ENCODE measurements at places on chromosomes 2 and 18.

- DNase-seq, result no peak
Observed at GRCh38 chr2:43542285-43542933, 53.4 kb downstream of the THADA start.

DNA sequence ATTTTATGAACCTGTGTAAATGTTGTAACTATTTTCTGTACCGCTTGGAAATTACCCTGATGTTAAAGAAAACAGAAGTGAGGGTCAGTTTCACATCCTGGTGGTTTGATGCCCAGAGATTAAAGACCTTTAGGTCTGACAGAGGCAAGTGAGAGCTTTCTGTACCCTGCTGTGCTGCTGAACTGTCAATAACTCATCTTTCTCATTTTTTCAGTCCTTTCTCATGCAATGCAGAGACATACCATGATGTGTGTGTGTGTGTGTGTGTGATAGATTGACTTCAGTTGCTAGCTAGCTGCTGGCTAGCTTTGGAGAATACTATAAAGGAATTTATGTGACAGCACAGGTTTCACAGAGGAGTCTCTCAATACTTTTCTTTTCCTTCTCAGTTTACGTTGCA lies 2025.6 kb upstream of the LRRTM1 start:
- no peak for DNase-seq

GRCh38 chr2:30984148-30984547 lies 154.1 kb downstream of the GALNT14 start:
- no peak for DNase-seq

- no peak for DNase-seq
Observed at GRCh38 chr2:176999301-176999700, 213.3 kb upstream of the HNRNPA3 start.

DNA sequence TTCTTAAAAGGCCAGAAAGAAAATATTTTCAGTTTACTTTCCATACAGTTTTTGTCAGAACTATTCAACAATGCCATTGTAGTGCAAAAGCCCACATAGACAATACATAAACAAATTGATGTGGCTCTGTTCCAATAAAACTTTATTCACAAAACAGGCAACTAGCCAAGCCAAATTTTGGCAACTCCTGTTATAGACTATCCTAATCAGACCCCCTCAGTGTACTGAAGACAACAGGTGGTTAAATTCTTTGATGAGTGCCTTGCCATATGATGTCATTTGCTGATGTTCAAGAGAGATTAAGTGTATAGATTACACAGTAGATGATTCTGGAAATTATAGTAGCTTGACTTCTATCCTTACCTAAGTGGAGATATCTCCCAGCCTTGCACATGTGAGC lies 83.4 kb downstream of the FANCL start:
- DNase-seq, result no peak

GRCh38 chr2:9222893-9223287 lies 16.3 kb downstream of the ASAP2 start:
- DNase-seq, result no peak

DNA sequence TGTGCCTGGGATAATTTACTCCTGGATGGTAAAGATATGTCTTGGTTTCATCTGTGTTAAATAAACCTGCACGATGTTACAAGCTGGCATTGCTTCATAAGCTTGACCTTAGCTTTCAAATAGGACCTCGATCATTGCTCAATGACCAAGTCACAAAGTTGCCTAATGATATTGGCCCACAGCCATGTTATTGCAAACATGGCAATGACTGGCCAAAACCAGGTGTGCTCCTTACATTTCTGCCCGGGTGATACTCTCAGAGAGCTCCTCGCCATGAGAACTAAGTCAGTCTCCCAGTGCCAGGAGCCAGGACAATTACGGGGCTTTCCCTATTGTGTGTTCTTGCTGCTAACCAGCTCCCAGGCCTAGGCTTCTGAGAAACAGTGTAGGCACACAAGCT lies 72.5 kb upstream of the CYP1B1 start:
- no peak for DNase-seq

GRCh38 chr2:58923869-58924268 lies 682.7 kb upstream of the FANCL start:
- no peak for DNase-seq

DNA sequence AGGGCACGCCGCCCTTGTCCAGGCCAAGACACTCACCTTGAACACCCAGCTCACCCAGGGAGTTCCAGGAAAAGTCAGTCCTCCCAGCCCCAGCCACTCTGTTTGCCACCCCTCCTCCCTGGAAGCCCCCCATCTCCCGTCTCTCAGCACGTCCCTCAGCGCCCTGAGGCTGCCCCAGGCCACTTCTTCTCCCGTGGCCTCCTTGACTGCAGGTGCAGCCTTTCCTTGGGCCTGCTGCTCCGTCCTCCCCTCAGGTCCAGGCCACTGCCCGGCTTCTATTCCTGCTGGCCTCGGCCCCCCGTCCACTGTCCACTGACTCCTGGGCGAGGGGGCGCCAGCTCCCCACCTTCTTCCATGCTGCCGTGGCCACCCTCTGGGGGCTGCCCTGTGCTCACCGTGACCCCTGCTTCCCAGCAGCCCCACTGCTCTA lies 239.1 kb downstream of the HDAC4 start:
- DNase-seq, result no peak

GRCh38 chr2:36068086-36068485 lies 287.5 kb upstream of the CRIM1 start:
- no peak for DNase-seq

- DNase-seq, result no peak
Observed at GRCh38 chr18:62875323-62875722, 160.0 kb downstream of the PHLPP1 start.

GRCh38 chr2:134671513-134671912 lies 47.3 kb downstream of the TMEM163 start:
- no peak for DNase-seq

DNA sequence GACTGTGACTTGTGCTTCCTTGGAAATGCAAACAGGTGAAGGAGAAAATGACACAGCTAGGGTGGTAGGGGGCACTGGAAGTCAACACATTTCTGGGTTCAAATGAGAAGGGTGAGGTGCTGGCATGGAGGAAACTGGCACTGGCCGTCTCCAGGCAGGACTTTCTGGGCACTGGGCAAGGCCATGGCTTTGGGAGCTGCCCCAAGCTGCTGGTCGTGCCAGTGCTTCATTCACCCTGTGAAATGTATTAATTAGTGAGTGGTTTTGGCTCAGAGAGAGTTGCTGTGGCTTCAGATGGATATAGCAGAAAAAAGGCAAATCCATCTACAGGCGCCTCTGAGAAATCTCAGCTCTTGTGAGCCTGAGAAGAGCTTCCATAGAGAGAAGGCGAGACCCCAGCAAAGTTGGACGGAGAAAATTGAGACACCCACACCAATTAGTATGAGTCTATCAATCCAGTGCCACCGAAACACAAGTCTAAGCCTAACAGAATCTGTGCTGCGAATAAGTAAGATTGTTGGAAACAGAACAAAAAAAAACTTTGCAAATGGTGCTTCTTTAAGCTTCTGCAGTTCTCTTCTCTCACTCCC lies 202.1 kb upstream of the TNP1 start:
- no peak for DNase-seq

DNA sequence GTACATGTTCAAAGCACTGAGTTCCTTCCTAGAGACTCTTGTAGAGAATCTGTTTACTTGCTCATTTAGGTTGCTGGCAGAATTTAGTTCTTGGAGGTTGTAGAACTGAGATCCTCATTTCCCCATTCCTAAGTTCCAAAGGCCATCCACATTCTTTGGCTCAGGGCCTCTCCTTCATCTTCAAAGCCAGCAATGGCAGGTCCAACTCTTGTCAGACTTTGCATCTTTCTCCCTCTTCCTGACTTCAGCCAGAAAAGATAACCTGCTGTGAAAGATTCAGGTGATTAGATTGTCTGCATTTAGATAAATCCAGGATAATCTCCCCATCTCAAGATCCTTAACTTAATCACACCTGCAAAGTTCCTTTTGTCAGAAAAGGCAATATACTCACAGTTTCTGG lies 51.1 kb downstream of the SOCS6 start:
- DNase-seq, result no peak

- no peak for DNase-seq
Observed at GRCh38 chr2:162520959-162521358, 177.0 kb downstream of the GCA start.

GRCh38 chr2:235711527-235711926 lies 217.7 kb downstream of the AGAP1 start:
- DNase-seq, result no peak

GRCh38 chr18:22285361-22286140 lies 116.2 kb downstream of the GATA6 start:
- DNase-seq, result no peak

GRCh38 chr2:30769891-30770462 lies 37.3 kb downstream of the CAPN13 start:
- no peak for DNase-seq

GRCh38 chr2:188068093-188068492 lies 223.6 kb upstream of the GULP1 start:
- no peak for DNase-seq

GRCh38 chr18:70671889-70672565 lies 383.2 kb downstream of the SOCS6 start:
- no peak for DNase-seq

DNA sequence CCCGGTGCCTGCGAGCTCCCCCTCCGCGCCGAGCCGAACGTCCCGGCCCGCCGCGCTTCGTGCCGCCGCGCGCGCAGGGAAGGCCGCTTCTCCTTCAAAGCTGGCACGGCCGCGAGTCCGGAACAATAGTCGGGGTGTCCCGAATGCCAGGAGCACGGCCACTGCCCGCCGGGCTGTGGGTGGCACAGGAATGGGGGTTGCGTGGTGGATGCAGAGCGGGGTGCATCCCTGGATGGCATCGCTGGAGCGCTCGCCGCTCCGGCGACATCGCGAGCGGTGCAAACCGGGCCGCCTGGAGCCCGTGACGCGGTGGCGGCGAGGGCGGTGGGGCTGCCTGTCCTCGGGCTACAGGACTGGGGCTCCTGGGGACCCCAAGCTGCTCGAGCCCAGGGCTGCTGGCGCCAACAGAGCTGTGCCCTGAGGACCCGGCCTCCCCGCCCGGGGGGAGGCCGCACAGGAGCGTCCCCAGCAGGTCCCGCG lies 1.1 kb upstream of the SATB2 start:
- DNase-seq, result no peak

- DNase-seq, result no peak
Observed at GRCh38 chr2:221975151-221975550, 323.6 kb downstream of the PAX3 start.

DNA sequence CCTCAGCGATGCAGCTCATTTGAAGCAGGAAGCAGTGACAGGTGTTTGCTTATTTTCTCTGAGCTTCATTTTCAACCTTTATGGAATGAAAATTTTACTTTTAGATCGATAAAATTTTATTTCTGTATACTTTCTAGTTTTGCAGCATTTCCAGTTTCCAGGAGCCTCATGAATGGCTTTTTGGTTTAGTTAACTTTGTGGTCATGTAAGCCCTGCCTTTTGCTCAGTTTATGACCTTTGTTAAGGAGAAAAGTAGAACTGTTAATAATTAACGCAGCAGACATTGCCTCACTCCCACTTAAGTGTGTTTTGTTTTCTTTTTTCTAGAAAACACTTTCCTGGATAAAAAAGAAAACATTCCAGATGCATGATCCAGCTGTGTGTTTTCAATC lies 4.4 kb upstream of the FARP2 start:
- DNase-seq, result no peak

GRCh38 chr2:234682492-234683228 lies 185.8 kb upstream of the ARL4C start:
- DNase-seq, result no peak

GRCh38 chr2:234251326-234252271 lies 201.1 kb downstream of the SPP2 start:
- no peak for DNase-seq

DNA sequence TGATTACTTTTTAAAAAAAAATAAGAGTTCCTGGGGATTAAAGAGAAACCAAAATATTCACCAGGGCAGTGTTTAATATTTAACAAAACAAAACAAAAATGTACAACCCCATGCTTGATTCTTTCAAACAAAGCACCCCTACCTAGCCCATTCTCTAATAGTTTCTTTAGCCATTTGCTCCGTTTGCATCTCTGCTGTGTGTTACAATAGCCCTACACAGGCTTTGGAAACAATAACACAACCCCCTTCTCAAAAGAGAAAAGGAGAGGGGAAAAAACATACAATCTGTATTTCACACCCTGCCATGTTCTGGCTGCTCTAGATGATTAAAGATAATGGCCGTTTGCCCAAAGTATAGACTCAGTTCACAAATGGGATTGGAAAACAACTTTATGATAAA lies 302.9 kb downstream of the CPS1 start:
- DNase-seq, result no peak

DNA sequence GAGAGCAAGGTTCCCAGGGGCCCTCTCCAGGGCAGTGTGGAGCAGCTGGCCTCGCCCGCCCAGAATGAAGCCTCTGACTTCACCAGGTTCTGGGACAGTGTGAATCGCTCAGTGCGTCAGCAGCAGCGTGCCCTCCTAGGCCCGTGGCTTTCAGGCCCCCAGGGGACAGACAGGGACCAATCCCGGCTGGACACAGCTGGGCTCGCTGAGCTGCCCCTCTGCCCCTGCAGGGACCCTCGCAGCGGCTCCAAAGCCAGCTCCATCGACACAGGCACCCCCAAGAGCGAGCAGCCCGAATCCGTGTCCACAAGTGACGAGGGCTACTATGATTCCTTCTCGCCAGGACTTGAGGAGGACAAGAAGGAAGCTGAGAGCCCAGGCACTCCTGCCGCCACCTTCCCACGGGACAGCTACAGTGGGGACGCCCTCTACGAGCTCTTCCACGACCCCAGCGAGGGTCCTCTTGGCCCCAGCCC lies 7.6 kb downstream of the AMER3 start:
- DNase-seq, result no peak

- no peak for DNase-seq
Observed at GRCh38 chr2:239864247-239865058, 160.7 kb downstream of the NDUFA10 start.

DNA sequence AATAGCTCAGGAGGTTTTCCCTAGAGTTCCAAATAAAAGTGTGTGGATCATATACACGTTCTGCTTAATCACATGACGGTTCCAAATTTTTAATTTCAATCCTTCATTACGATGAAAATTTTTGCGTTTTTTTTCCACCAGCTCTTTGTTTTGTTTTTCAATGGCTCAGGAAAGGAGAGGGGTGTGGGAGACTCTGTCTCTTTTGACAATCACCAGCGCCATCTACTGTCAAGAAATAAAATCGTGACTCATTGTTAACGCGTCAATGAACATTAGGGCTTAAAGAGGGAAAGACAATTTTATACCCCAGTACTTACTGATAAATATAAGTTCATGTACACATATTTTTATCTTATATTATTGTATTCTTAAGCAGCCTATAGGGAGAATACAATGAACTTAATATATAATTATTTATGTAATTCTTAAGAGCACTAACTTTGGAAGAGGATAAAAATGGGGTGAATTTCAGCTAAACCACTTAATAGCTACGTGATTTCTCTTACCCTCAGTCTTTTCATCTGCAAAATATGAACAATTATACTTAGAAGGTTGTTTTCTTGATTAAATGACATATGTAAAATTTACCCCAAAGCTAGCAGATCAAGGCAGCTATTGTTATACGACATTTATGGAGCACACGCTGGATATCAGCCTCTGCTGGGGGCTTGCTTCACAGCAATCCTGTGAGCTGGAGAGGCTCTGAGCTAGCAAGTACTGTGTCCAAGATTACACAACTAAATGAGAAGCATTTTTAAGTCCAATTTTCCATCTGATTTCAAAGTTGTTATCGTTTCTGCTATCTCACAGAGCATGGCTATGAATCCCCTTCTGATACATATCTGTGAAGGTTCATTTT lies 47.4 kb upstream of the RMDN2 start:
- DNase-seq, result no peak

Measured in GM19239 (cell line).